Heart left ventricle (tissue), 16 donors: ENCODE measurements at places on chromosomes 7 and 10.

DNA sequence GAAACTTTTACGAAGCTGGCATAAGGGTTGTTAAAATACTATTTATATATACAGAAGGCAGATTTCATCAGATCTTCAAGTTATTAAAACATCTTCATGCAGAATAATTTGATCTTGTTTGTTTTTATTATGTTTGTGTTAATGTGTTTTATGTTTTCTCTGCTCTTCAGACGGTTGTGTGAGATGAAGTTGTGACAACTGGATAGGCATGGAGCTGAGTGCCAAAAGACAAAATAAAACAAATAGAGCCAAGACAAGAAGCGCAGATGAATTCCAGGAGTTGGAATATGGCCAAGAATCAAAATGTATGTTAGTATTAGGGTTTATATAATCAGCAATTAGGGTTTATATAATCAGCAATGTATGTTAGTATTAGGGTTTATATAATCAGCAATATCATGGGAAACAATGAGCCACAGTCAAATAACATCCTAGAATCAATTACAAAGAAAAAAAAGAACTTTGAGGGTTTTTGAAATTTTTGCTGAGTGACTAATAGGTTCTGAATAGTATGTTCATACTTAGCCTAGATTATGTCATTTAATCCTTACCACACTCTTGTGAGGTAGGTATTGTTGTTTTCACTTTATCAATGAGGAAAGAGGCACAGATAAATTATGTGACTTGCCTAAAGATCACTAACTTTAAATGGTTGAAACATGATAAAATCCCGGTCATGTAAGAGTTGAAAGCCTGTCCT is 488.0 kb upstream of the STEAP1 start:
- no peak for DNase-seq

DNA sequence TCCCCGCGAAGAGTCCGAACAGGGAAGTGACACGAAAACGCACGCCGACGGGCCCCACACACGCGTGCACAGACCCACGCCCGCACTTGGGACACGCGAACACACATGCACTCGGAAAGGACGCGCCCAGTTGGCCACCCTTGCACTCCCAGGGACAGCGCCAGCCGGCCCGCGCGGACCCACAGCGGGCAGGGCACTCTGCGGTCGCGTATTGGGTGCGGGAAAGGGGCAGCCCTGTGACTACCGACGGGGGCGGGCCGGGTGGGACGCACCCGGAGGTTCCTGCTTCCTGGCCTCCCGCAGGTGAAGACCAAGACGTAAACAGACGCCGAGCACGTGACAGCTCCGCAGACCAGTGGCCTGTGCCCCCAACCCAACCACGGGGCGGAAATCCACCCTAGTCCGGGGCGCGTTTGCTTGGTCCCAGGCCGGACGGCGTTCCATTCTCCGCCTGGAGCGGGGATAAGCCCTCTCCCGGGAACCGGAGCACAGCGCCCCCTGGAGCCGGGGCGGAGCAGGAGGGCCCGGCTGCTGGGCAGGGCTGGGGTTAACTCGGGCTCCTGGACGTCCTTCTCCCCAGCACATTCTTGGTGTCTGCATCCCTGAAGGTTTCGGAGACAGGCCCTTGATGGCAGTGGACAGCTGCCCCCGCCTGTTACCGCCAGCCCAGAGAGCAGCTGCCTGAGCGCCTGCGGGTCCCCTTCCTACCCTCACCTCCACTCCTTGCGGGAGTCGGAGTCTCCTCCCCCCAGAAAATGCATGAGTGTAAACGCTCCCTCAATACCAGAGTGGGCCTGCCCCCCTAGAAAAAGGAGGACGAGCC is 2.0 kb upstream of the LZTS2 start:
- peak; percentile 85 for DNase-seq

GRCh38 chr7:77428777-77429231 is 12.7 kb upstream of the GSAP start:
- DNase-seq = no peak

- no peak for DNase-seq
Observed at GRCh38 chr7:28067171-28067570, 113.4 kb downstream of the JAZF1 start.

DNA sequence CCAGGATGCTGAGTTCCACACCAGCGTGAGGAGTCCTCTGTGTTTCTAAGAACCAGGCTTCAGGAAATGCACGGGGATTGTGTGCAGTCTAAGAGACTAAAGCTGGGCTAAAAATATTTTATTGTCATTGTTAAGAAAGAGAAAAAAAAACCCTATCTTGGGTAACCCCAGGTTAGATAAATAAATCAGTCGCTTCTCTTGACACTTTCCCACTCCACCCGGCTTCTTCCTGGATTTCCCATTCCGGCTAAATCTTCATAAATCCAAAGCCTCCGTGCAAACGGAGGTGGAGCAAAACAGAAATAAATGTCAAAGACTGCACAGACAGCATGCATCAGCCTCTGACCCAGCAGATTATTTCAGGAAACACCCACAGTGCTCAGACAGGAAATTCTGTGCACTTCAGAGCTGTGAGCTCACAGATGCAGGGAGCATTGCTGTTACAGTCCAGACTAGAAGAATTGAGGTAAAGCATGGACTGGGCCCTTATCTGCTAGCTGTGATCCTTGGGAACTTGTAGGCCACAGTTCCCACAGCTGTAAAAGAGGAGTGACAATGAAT is 44.8 kb upstream of the GRID1 start:
- DNase-seq = no peak

GRCh38 chr10:22605168-22605567 is 109.2 kb downstream of the PIP4K2A start:
- no peak for DNase-seq

- no peak for DNase-seq
Observed at GRCh38 chr10:11011436-11011835, 6.2 kb upstream of the CELF2 start.

DNA sequence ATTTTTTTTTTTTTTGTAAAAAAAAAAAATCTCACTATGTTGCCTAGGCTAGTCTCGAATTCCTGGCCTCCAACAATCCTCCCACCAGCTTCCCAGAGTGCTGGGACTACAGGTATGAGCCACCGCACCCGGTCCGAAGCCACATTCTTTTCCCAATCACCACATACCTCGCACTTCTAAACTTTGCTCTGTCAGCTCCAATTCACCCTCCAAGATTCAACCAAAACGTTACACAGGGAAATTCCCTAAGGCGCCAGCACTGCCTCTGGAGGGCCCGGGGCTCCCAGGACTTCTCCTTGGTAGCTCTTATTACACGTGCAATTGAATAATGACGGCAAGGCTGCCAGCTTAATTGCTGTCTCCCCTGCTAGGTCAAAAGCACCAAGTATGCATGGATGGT is 10.3 kb upstream of the DNAAF5 start:
- DNase-seq = no peak

- no peak for DNase-seq
Observed at GRCh38 chr7:74063646-74064045, 20.0 kb upstream of the LIMK1 start.

DNA sequence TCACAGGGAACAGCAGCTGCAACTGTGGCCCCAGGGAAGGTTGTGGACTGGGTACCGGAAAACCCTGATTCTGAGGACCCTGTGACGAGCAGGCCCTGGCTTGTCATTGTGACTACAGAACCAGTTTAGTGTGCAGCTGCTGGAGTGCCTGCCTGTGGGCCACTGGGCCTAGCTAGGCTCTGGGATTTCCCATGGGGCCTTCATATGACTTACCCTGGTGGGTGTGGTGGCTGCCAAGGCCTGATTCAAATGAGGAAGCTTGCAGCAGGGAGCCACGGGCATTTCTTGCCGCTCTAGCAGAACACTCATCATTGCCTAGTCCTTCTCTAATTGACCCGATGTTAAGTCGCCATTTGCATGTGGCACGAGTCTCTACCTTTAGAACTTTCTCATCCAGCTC is 14.7 kb upstream of the CAMK2G start:
- DNase-seq = peak; percentile 71

GRCh38 chr10:33258967-33259366 is 75.5 kb downstream of the NRP1 start:
- no peak for DNase-seq

DNA sequence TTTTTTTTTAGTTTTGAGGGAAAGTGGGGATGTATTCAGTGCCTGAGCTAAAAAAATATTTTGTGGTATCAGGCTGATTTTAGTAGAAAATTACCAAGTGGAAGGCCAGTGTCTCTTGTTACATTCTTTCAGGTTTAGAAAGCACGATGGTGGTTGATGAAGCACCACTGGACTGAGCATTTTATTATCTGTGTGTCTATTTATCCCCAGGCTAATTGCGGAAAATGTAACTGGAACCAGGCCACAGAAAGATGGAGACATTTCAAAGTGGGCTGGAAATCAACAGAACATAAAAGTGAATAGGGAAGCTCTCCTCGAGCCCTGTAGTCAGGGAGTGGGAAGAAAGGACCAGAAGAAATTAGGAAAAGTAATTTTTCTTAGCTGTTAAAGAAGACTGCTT is 261.0 kb downstream of the STK31 start:
- DNase-seq = no peak

DNA sequence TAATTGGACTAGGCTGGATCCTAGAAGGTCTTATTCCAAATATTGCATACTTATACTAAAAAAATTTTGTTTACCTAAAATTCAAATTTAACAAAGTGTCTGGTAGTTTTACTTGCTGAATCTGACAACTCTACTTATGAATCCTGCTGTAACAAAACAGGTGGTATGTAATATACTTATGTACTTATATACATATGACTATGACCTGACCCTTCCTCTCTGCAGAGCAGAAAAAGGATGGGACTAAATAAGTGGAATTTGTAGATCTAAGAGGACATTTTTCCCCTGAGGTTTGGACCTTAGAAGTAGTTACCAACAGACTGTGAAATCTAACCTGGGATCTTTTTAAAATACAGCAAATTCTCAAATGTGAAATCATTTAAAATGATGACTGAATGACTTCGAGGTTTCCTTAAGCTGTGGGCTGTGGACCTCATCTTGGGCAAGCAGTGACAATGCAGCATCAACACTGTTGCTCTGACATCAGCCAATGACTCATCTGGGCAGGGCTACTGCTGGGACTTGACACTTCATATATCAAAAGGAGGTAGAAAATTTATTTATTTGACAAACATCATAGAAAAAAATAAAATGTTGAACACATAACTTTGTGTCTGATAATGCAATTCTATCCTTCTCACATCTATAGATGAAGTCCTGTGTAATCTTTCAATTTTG is 73.6 kb downstream of the RELN start:
- DNase-seq = no peak

DNA sequence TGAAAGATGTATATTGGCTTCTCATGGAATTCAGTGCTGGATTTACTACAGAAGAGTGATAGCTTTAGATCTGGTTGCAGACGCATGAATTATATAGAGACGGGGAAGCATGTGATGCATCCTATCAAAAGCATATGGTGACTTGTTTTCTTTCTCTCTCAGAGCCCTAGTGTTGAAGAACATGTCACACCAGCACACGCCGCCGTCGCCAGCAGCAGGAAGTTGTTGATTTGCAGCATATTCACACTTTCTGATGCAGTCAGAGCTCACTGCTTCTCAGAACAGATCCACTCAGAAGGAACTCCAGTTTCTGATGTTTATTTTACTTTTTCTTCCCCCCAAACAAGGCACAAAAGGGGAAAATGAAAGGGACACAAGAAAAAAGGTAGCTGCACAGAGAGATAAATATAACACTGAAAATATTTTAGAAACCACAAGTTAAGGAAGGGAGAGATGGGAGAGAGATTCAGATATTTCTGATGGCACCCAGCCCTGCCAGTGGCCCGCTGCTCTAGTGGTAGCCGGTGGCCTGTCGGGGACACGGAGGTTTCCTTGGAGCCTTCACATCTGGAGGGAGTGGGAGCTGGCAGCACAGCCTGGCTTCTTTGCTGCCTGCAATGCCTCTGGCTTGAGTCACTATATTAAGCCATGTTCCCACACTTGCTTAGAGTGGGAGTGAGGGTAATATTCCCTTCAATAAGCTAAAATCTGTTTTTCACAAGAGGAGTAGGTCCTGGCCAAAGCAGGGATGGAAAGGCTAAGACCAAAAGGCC is 123.2 kb downstream of the NRP1 start:
- DNase-seq = peak; percentile 45

DNA sequence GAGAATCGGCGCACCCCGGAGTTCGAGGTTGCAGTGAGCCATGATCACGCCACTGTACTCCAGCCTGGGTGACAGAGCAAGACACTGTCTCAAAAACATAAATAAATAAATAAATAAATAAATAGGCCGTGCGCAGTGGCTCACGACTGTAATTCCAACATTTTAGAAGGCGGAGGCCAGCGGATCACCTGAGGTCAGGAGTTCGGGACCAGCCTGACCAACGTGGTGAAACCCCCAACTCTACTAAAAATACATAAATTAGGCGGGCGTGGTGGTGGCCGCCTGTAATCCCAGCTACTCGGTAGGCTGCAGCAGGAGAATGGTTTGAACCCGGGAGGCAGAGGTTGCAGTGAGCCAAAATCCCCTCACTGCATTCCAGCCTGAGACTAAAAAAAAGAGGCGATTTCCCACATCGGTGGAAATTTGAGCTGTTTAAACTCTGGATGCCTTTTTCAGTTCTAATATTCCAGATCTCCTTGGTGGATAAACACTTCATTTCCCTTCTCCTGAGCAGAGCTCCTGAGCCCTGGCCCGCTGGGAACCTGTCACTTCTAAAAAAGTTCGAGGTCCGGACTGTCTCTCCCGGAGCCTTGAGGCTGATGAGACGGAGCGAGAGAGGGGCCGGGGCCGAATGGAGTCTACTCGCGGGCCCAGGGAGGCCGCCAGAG is 2.0 kb upstream of the NFKB2 start:
- DNase-seq = peak; percentile 24

DNA sequence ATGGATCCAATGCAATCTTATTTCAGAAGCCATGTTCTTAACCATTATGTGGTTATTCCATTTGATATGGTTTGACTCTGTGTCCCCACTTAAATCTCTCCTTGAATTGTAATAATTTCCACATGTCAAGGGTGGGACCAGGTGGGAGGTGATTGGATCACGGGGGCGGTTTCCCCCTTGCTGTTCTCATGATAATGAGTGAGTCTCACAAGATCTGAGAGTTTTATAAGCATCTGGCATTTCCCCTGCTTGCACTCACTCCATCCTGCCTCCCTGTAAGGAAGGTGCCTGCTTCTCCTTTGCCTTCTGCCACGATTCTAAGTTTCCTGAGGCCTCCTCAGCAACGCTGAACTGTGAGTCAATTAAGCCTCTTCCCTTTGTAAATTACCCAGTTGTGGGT is 32.0 kb upstream of the TSPAN13 start:
- no peak for DNase-seq
